ENCODE measurements at places on chromosomes 7 and 10. TPM values are rescaled to one million over a fixed set of nuclear protein-coding genes. Genes with fewer than 3 reads are reported as not detected.

GRCh38 chr10:31977440-31978155, 49.0 kb upstream of the ARHGAP12 start:
- no peak for DNase-seq

DNA sequence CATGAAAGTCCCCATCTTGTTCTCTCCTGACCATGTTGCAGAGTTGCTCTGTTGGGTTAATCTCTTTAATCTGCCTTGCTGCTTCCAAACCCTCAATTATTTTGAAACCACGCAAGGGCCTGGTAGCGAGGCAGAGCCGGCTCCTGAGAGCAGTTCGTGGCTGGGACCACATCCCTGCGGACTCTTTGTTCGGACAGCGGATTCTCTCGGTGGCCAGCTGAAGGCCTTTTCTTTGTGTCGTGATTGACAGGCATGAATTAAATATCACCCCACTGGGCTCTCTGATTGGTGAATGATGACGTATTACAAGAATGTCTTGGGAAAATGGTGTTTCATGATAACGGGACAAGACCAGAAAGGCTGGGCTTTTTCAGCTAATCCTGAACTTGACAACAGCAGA, 66.9 kb upstream of the ARHGAP21 start:
- DNase-seq: no peak

GRCh38 chr7:113891031-113891350, 27.8 kb downstream of the PPP1R3A start:
- DNase-seq: no peak

DNA sequence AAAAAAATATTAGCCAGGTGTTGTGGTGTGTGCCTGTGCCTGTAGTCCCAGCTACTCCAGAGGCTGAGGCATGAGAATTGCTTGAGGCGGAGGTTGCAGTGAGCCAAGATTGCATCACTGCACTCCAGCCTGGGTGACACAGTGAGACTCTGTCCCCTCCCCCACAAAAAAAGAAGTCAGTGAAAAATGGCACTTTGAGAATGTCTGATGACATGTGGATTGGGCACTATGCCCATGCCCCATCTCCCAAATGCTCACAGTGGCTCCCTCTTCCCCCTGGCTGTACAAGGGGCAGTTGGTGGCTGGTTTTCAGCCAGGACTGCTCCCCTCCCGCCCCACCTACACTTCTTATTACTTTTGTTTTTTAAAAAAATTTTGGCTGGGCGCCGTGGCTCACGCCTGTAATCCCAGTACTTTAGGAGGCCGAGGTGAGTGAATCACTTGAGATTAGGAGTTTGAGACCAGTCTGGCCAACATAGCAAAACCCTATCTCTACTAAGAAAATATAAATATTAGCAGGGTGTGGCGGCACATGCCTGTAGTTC, 26.1 kb downstream of the IL15RA start:
- peak; percentile 49 for DNase-seq

DNA sequence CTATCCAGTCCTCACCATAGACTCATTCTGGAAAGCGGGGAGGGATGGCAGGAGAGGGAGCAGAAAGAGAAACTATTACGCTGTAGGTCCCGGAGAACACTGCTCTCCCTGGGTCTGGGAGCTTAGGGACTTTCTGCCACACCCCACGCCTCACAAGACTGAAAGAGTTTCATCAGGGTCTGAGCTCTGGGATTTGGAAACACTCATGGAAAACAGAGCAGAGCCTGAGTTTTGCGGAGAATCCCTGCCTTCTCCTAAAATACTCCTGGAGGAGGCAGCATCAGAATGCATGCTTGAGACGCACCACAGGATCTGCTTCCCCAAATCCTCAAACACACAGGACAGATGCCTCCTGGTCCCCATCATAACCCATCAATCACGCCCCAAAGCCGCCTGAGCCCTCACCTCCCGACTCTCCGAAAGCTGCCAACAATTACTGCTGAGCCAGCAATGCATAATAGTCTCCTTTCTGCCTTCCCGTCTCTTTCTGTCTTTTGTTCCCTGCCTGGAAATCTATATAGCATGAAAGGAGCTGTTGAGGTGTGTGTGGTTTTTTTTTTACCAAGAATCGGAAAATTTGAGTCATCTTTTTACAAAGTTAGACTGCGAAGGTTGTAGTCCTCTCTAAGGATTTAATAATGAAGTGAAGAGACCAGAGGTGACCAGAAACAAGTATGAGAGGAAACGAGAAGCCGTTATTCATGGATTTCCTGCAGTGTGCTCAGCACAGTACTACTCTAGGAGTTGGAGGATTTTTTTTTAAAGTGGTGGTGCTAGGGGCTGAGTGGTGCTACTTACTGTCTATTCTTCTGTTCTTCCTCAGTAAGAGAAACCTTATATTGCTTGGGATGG, 37.7 kb downstream of the ASB13 start:
- DNase-seq: no peak

- DNase-seq: no peak
Observed at GRCh38 chr10:124629415-124629814, 114.8 kb downstream of the FAM53B start.

DNA sequence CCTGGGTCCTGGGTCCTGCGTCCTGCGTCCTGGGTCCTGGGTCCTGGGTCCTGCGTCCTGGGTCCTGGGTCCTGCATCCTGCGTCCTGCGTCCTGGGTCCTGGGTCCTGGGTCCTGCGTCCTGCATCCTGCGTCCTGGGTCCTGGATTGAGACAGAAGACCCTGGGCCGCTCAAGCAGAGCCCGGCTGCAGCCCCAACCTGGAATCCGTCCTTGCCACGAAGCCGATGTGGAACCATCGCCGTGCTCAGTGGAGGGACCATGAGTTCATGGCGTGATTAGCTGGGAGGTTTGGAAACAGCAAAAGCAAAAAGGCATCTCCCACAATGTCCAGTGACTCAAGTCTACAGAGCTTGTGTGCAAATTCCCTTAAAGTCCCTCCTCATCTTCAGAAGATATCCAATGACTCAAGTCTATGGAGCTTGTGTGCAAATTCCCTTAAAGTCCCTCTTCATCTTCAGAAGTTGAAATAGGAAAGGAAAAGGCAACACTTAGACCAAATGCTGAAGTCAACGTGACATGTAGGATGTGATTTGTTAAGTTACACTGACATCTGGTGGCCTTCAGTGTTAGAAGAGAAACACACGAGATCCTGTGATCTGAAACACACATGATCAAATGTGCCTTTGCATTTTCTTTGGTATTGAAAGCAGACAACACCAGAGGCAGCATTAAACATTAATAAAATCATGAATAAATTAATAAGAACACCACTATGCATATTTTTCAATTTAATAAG, 179.9 kb downstream of the PTPRN2 start:
- DNase-seq: no peak

- no peak for DNase-seq
Observed at GRCh38 chr7:80583901-80584300, 54.5 kb upstream of the CD36 start.

- no peak for DNase-seq
Observed at GRCh38 chr10:111473361-111473760, 396.5 kb downstream of the ADRA2A start.

GRCh38 chr7:16719699-16720098, 33.9 kb upstream of the TSPAN13 start:
- DNase-seq: no peak

- no peak for DNase-seq
Observed at GRCh38 chr10:49642311-49642710, 28.5 kb downstream of the CHAT start.

DNA sequence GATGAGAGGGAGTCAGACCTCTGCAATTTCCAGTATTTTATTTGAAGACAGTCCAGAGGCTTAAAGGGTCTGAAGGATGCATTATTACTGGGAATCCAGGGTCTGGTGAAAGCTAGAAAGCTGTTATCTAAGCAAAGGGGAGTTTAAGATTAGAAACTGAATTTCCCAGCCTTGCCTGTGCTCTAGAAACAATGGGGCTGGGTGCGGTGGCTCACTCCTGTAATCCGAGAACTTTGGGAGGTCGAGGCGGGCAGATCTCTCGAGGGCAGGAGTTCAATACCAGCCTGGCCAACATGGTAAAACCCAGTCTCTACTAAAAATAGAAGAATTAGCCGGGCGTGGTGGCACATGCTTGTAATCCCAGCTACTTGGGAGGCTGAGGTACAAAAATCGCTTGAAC, 71.5 kb upstream of the ANLN start:
- DNase-seq: no peak

- no peak for DNase-seq
Observed at GRCh38 chr7:130838738-130839137, 104.7 kb upstream of the KLF14 start.

- DNase-seq: peak; percentile 15
Observed at GRCh38 chr7:150949971-150950491, 28.1 kb downstream of the KCNH2 start.

DNA sequence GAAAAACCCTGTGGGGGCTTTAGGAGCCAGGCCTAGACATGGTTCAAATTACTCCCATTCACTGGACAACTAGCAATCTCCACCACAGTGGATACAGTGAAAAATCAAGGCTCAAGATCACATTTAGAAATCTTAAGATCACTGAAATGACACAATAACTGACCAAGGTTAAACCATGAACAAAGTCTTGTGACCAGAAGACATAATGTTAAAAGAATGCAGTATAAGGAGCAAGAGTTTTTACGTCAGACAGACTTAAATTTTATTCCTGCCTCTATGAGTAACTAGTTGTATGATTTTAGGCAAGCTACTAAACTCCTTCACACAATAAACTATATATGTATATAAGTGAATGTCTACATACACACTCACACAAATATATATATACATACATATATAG, 68.5 kb downstream of the MICU1 start:
- DNase-seq: no peak

GRCh38 chr10:123913688-123914268, 22.2 kb upstream of the CPXM2 start:
- DNase-seq: peak; percentile 14

DNA sequence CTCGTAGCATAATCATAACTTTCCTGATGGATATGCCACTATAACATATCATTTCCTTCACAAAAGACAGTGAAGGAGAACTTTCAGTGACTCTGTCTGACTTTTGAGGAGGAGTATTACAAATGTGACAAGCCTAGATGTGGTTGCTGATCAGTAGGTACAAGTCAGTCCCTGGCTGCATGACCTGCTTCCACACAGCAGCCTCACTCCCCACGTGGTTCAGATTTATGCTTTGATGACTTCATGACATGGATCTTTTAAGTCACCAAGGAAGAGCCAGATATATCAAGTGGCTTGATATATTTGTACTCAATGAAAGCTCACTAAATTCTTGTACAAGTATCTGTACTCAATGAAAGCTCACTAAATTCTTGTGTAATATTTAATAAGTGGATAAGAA, 50.9 kb upstream of the MKLN1 start:
- no peak for DNase-seq

GRCh38 chr7:77727936-77728701, 31.9 kb downstream of the RSBN1L start:
- no peak for DNase-seq

MYH16 gene
- total RNA-seq: 0.28 TPM

AGR3 gene
- total RNA-seq: not detected

FOXI2 gene
- not detected for total RNA-seq

HOXA7 gene
- 21.3 TPM for total RNA-seq

LRGUK gene
- 0.40 TPM for total RNA-seq

ACBD7 gene
- total RNA-seq: not detected

GHRHR gene
- 2.9 TPM for total RNA-seq

GTPBP4 gene
- total RNA-seq: 55.0 TPM

GOT1 gene
- total RNA-seq: 22.7 TPM

FAM25C gene
- total RNA-seq: not detected
